ENCODE measurements at places on chromosomes 3 and 15. TPM values are rescaled to one million over a fixed set of nuclear protein-coding genes. Genes with fewer than 3 reads are reported as not detected.

Gene CACNA2D3
- 2.6 TPM for total RNA-seq

DNA sequence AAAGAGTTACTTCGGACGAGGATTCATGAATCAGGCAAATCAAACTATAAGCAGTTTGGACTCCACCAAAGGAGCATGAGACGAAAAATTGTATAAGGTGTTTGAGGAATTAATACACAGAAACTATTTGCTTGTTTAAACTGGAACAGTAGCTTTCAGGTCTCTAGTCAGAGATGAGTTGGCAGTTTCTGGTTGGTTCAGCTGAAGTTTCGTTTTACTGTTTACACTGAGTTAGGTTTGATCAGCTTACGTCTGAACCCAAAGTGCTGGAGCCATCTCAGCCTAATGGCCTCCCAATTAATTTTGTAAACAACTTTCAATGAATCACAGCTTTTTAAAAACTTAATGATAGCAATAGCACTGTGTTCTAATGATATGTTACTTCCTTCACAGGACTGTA is 703.7 kb downstream of the NLGN1 start:
- no peaks in the 10 kb centered on the region for H3K4me1 ChIP-seq
- no peak for DNase-seq
- no peak overlapping the region for H3K4me3 ChIP-seq
- no peak overlapping the region for H3K27ac ChIP-seq

Gene CHRFAM7A
- 8.0 TPM for total RNA-seq

DNA sequence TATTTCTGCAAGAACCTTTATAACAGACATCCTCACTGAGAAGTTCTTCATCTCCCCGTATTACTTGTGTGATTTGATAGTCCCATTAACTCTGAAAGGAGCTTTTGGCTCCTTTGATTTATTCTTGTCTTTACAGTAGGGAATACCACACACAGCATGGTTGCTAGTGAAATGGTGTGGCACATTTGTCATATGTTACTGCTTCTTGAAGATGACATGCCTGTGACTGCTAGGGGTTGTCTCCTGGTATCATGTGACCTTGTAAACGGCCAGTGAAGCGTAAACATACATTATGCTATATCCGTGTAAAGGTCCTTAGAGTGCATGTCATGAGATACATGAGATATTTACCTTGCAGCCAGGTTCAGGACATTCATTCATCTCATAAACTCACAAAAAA is 197.9 kb downstream of the RYR3 start:
- DNase-seq = no peak
- no peak overlapping the region for H3K4me3 ChIP-seq
- no peak overlapping the region for H3K27ac ChIP-seq
- no peaks in the 10 kb centered on the region for H3K36me3 ChIP-seq
- H3K27me3 ChIP-seq = no peaks in the 10 kb centered on the region

DNA sequence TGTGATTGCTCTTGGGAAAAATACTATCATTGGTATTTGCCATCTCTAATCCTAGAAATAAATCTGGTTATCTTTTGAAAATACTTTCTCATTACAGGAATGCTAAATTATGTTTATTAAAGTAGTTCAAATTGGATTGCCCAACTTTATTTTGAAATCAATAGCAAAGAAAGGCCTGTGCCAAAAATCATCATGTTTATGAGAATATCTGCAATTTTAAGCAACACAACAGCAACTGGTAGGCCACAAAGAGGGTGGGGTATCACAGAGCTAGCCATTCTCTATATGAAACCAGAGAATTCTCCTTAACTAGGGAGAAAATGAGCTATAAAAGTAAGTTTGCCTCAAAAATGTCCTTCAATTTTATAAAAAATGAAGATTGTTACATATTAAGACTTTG is 11.9 kb upstream of the TM4SF19 start:
- DNase-seq = no peak
- no peaks in the 10 kb centered on the region for H3K27me3 ChIP-seq
- H3K27ac ChIP-seq = no peak overlapping the region
- H3K4me1 ChIP-seq = peaks cover 4% of the 10 kb centered on the region

DNA sequence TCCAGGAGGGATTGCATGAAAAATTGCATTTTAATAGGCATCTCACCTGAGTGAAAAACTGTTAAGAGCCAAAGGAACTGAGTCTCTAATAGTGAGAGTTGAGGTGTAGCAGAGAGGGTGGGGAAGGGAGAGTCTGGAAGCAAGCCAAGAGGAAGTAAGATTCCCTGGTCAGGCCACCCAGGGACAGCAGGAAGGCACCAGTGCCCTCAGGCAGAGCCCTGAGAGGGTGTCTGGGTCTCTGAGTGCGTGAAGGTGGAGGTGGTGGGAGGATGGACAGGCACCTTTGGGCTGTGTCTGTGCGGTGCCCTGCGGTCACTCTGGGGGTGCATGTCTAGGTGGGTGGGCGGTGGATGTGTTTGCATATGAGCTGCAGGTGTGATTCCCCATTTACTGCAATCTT is 300.4 kb upstream of the ROPN1 start:
- H3K36me3 ChIP-seq = no peaks in the 10 kb centered on the region
- DNase-seq = no peak
- no peak overlapping the region for H3K27ac ChIP-seq
- H3K4me3 ChIP-seq = no peak overlapping the region

Data from spleen (tissue), 13 donors.